ENCODE measurements at places on chromosomes 5 and 9.

DNA sequence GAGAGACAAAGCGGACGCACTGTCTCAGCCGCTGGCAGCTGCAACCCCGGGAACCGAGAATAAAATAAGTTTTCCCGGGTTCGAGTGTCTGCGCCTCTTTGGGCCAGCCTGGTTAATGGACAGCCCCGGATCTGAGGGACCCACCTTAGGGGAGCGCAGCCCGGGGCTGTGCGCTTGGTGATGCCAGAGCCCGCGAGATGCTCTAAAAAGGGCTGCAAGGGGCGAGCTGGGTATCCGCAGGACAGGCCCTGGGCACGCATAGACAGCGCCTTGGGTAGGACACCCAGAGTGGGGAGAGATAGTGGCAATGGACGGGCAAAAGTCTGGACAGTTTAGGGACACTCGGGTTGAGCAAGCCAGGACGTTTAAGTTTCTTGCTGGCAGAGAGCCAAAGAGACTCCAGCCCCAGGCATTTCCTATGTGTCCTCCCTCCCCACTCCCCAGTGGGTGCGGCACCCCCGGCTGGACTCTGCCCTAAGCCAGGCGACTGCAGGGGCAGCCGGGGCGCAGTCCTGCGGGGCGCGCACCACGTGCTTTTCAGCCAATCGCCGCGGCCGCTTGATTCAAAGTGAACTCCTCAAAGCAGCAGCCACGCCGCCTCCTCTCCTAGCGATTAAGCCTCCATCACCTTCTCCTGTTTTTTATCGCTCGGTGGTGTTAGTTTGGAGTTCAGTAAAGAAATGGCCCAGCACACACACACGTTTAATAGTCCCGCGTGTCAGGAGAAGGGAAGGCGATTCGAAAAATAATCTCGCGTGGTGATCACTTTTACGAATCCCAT is 616 bp upstream of the ENC1 start:
- DNase-seq: no peak

DNA sequence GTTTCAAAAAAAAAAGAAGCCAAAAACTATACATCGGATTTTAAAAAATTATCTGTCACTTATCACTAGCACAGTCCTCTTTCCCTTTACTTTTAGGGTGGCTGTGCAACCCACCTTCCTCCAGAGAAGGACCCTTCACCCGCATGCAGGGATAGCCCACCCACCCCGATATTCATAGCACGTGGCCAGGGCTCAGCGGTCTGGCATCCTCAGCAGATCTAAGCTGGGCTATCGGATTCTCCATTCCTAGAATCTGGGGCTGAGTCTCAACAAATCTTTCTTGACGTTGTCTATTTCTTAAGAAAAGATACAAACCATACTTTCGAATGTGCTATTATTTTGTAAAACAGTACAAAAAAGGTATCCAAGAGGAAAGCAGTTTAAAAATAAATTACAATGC is 70.9 kb downstream of the MYO10 start:
- DNase-seq: no peak

DNA sequence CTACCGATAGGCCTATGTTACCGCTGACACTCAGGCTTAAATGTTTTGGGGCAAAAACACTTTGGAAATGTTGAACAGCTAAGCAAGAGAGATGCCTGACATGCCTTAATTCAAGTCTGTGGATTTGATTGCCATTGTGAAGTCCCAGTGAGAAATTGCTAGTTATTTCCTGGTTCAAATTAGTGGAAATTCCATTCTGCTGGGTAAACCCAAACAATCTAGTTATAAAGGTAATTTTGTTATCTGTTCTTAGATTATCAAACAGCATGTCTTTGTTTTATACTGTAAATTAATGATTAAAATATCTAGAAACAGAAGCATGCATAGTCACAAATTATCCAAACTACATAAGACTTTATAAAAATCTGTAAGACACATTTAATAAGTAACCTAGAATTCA is 96.6 kb downstream of the PJA2 start:
- no peak for DNase-seq

- no peak for DNase-seq
Observed at GRCh38 chr5:98513380-98513779, 260.1 kb upstream of the RGMB start.

GRCh38 chr5:17163221-17163620 is 54.2 kb upstream of the BASP1 start:
- no peak for DNase-seq

DNA sequence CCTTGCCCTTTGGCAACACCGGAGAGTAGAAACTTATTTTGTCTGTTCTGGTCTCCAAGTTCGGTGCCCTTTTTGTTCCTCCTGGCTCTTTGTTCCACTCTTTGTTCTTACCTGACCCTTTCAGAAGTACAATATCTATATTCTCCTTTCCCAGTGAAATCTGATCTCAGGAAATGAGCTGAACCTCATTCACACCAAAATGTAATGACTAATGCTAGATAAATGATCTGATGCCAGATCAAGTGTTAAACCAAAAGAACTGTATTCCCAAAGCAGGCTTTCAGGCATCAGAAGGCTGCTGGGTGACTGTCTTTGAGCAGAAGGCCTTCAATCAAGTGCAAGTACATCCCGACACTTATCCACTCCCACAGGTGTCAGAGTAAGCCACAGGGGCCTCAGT is 156.4 kb downstream of the SPOCK1 start:
- no peak for DNase-seq

- no peak for DNase-seq
Observed at GRCh38 chr5:7015586-7016256, 302.5 kb downstream of the TENT4A start.

GRCh38 chr5:95620870-95621838 is 1.3 kb downstream of the GPR150 start:
- no peak for DNase-seq

- no peak for DNase-seq
Observed at GRCh38 chr5:158877124-158877581, 222.6 kb downstream of the EBF1 start.

DNA sequence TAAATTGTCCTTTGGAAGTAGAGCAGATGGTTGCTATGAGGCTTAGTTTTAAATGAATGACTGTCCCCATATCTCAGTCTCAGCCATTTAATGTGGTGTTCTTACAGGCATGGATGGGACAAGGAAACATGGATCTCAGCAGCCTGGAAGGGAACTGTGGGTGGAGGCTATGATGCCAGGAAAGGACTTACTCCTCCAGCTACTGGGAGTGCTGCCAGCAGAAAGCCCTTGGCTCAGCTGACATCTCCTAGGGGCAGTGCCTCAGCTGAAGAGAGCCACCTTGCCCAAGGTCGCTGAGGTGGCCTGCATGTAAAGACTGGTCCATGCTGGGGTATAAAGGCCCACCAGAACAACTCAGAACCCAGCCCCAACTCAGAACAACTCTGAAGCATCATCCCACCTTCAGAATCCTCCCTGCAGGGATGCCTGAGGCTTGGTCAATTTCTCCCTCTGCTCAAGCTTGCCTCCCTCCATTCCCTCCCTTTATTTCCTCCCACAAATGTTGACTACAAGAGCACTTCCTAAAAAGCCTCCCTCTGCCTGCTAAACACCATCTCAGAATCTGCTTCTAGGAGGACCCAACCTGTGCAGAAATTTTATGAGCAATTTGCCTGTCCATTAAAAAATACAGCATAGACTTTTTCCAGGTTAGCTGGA is 1.8 kb upstream of the PDE8B start:
- no peak for DNase-seq

DNA sequence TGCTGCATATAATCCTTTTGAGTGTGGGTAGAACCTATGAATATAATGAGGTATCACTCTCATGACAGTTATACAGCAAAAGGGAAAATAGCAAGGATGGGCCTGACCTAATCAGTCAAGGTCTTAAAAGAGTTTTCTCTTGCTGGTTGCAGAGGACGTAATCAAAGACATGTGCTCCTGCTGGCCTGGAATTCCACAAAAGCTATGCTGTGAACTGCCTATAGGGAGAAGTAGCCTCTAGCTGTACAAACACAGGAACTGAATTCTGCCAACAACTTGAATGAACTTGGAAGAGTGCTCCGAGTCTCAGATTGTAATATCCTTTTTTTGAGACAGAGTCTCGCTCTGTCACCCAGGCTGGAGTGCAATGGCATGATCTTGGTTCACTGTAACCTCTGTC is 195.6 kb downstream of the PLK2 start:
- no peak for DNase-seq

DNA sequence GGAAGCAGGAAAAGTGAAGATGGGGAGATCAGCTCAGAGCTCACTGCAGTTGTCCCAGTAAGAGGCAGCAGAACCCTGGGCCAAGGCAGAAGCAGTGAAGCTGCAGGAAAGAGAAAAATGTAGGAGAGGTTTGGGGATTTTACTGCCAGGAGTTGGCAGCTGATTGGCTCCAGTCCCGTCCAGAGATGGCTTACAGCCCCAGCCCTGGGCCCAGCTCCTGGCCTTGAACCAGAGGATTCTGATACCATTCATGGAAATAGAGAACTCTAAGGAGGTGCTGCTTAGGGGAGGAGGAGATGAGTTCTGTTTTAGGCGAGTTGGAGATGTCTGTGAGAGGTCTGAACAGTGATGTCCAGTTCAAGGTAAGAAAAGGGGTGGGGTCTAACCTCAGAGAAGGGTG is 4.6 kb downstream of the MORN5 start:
- DNase-seq: no peak

DNA sequence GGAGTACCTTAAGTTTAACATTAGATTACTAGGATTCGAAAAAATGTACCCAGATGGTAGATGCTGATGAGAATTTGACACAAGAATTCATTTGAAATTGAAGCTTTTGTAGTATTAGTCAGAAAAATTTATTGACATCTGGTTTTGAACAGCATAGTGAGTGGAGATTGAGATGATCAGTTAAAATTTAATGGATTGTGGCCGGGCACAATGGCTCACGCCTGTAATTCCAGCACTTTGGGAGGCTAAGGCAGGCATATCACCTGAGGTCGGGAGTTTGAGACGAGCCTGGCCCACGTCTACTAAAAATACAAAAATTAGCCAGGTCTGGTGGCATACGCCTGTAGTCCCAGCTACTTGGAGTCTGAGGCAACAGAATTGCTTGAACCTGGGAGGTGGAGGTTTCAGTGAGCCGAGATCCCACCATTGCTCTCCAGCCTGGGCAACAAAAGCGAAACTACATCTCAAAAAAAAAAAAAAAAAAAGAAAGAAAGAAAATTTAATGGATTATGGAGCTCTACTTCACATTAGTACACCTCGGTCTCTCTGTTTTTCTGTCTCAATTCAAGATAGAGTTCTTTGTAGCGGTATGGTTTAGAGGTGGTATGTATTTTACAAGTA is 21.0 kb downstream of the NDFIP1 start:
- DNase-seq: no peak

DNA sequence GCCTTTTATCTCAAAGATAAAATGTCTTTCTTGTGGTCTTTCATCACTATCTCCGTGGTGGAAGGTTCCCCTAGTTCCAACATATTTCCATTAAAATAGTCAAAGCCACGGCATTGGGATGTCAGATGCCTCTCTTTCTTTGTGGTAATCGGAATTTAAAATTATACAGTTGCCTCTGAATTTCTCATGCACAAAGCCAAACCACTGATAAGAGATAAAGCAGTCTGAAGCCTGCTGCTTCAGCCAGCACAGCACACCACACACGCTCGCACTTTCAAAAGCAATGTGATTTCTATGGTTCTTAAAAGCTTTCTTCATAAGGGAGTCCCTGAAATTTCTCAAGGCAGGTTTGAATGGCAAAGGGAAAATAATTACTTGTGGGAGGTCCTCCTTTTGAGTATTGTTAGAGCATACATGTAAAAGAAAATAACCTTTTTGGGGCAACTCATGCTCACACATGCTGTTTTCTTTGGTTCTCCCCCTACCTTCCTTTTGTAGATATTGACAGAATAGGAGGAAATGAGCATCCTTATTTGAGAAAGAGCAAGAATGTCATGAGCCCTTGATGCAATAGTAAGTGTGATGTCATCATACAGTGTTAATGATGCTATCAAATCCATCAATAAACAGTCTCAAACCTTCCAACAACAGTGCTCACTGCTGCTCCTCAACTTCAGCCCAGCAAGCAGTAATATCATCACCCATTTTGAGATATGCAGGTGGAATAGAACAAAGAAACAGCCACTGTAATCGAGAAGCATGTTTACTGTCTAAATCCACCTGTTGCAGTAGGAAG is 85.7 kb upstream of the PPP1R2B start:
- no peak for DNase-seq

- DNase-seq: no peak
Observed at GRCh38 chr9:20988671-20989315, 42.6 kb downstream of the HACD4 start.

DNA sequence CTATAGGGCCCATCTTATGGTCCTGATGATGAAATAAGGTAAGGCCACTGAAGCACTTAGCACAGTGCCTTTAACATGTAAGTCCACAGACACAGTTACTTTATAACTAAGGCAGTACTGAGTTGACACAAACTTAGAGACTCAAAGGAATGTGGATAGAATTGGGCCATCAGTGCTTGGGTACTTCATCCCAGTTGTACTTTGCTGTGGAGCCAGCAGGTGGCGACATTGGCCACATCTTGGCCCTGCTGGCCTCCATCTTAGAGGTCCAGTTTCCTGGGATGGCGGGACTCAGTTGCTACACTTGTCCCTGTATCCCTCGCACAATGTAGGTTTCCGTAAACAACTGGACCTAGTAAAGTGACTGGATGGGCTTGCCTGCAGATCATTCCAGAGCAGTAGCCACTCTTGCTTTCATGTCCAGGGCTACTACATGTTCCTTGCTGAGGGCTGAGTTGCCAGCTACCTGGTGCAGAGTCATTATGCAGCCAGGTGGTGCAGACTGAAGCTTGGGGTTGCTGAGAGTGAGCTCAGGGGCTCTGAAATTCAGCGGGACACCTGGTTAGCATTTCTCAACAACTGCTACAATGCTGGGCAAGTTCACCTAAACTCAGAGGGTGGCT is 10.6 kb downstream of the MTAP start:
- DNase-seq: no peak

DNA sequence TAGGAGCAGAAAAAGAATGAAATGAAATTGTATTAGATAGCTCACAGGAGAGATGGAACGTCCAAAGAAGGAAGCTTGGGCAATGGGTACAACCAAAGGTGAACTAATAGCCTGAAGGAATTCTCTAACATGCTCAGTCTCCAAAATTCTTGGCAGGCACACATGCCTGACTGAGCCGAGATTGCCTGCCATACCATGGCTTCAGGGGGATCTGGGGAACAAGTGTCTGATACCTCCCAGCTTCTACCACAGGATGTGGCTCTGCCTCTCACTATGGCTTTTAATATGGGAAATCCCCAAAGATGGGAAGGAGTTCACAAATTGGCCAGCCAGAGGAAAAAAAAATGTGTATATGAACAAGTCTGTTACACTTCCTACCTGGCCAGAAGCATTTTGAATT is 3.6 kb upstream of the PALM2AKAP2 start:
- no peak for DNase-seq
